NCI-H2171 (cell line): ENCODE measurements at places on chromosomes 3 and 15.
A peak's percentile ranks its signal among the peaks of the same experiment; 100 is the strongest.

- no peak for DNase-seq
These were observed 46.5 kb upstream of the PRSS50 start for GRCh38 chr3:46764206-46764605.

DNA sequence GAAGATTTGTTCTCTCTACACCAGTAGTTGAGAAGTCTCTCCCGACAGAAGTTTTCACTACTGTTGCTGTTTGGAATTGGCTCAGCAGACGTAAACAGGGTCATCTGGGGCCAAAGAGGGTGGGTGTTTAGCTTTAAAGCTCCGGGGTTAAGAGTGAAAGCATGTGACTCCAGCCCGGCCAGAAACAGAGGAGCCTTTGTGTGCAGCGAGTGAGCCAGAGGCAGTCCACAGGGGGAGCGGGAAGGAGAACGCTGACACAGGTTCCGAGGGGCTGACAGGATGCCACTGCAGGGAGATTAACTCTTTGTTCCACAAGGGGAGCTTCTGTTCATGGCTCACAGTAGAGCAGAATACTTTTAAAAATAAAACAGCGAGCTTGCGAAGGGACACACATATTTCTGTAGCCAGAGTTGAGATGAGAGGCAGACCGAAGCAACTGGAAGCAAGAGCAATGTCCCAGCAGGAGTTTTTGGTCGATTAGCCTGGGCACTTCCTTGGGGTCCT, 26.9 kb downstream of the BMF start:
- no peak for DNase-seq

- no peak for DNase-seq
These were observed 645.0 kb upstream of the TBL1XR1 start for GRCh38 chr3:177842302-177842701.

- no peak for DNase-seq
These were observed 11.2 kb downstream of the SCAP start for GRCh38 chr3:47464588-47464987.

- DNase-seq, result no peak
These were observed 26.1 kb upstream of the MFSD1 start for GRCh38 chr3:158775426-158776410.

DNA sequence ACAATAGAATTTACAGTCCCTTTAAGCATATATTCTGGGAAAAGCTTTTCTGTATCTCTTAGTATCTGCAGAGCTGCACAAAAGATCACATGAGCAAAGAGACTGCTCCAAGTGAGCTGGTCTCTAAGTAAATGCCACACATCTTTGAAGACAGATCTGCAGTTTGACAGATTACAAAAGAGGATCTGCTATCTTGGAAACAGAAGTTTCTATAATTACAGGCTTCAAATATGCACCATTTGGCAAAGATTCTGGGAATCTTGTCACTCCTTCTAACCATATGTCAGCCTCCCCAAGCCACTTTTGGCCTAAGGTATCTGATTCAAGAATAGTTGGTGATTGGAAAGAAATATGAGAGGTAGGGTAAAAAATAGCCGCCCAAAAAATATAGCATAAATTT, 9.6 kb upstream of the CFAP44 start:
- no peak for DNase-seq

GRCh38 chr3:135451037-135451785, 514.3 kb upstream of the PPP2R3A start:
- DNase-seq, result no peak

DNA sequence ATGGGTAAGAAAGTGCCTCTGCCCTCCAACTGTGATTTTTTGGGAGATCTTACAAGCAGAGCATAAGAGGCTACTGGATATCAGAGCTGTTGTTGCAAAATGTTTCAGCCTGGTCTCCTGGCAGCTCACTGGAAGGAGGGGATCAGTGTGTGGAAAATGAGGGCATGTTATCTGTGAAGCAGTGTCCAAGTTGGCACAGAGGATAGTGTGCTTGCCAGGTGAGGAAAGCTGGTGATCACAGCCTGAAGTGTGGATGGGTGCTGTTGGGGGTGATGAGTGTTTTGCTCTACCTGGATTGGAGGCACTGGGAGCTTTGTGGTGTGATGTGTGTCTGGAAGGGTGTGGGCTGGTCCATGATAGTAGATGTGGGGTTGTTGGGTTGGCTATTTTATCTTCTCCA, 69.3 kb downstream of the MCTP2 start:
- no peak for DNase-seq

GRCh38 chr3:182465301-182466185, 327.8 kb upstream of the ATP11B start:
- no peak for DNase-seq

DNA sequence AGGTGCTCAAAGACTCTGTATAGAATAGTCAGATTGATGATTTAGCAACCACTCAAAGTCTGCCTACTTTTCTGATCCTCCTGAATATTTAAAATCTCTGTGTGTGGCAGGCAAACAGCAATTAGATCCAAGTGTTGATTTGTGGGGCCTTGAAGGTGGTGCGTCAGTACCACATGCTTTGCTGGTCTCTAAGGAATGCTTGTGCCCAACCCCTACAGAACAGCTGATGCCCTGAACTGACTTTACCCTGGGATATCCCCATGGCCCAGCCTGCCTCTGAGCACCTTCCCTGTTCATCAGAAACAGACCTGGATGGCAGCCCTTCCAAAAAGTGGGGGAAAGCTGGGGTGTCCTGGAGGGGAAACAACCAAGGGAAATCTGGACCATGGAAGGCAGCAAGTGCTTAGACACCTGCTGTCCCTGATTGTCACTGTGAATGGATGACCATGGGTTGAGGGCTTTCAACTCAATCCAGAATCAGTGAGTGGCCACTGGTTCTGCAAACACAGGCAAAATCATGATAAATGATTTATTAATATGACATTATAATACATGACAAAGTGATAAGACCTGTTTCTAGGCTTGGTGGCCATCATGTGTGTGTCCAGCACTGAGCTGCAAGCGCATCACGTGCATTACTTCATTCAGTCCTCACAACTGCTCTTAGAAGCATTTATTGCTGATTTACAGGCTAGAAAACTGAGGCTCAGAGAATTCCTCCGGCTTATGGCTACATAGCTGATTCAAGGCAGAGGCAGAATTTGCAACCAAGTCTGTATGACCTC, 76.1 kb upstream of the TPM1 start:
- DNase-seq, result no peak

- no peak for DNase-seq
These were observed 37.8 kb upstream of the BCL6 start for GRCh38 chr3:187783098-187783497.

- no peak for DNase-seq
These were observed 164.2 kb downstream of the GABRG3 start for GRCh38 chr15:27135151-27135550.

DNA sequence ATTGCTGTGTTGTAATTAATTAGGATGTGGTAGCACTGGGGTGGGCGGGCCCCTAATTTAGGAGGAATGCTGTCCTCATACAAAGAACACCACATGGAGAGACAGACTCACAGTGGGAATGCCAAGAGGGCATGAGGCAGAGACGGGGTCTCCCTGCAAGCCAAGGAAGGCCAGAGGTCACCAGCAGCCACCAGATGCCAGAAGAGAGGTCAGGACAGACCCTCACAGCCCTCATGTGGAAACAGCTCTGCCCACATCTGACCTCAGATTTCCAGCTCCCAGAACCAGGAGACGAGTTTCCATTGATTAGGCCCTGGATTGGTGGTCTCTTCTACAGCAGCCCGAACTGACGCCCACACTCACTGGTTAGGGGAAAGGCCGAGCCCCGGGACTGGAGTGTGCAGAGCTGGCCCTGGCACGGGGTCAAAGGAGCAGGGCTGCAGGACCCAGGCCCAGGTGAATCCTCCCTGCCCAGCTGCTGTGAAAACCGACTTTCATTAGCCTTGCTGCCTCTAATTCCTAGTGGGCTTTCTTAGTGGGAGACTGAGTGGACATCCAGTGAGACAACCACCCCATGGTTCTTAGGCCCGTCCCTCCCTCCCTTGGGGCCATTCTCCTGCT, 43.0 kb upstream of the SLC41A3 start:
- DNase-seq, result no peak

DNA sequence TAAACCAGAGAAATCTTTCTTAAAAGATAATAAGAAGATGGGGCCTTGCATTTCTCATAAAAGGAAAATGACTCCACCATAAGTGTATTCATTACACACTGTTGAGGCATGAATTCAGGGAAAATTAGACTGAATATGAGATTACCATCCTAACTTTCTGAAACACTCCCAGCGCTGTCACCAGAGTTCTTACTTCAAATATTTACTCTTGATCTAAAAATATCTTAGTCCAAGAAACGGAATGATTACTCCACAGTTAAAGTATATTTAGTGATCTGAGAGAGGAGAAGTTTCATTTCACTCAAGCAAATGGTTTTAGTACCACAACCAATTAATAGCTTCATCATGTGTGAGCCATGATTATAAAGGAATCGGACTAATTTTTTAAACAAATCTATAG, 300.3 kb downstream of the ZBTB20 start:
- no peak for DNase-seq

- no peak for DNase-seq
These were observed 49.7 kb upstream of the LIMD1 start for GRCh38 chr3:45544717-45545296.

GRCh38 chr3:196177567-196177966, 33.6 kb downstream of the ZDHHC19 start:
- DNase-seq, result no peak

GRCh38 chr15:44545913-44546802, 9.2 kb downstream of the EIF3J start:
- no peak for DNase-seq

- DNase-seq, result no peak
These were observed 2.6 kb downstream of the HRG start for GRCh38 chr3:186668426-186668825.

DNA sequence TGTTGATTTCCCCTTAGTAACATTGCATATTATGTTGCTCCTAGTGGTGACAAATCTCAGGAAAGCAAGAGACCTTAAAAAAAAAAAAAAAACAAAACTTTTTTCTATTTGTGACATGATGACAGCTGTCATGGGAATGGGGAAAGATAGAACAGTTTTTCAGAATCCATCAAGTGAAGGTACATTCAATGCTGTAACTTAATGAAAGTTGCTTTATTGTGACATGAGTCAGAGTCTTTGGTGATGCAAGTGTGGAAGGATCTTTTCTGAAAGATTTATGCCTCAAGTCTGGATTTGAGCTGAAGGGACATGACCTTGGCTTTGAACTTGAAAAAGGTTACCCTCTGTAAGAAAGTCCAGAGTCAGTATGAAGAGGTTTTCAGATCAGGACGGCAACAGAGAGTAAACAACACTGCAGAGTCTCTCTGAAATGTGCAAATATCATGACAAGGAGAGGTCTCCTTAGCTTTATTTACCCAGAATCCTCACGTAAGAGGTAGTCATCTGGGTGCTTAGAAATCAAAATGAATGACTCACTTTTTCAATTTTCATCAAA, 424.7 kb downstream of the CNTN4 start:
- DNase-seq, result no peak

- DNase-seq, result no peak
These were observed 298.3 kb downstream of the LPP start for GRCh38 chr3:188452158-188452772.

GRCh38 chr15:74244822-74245341, 8.8 kb downstream of the CCDC33 start:
- no peak for DNase-seq

DNA sequence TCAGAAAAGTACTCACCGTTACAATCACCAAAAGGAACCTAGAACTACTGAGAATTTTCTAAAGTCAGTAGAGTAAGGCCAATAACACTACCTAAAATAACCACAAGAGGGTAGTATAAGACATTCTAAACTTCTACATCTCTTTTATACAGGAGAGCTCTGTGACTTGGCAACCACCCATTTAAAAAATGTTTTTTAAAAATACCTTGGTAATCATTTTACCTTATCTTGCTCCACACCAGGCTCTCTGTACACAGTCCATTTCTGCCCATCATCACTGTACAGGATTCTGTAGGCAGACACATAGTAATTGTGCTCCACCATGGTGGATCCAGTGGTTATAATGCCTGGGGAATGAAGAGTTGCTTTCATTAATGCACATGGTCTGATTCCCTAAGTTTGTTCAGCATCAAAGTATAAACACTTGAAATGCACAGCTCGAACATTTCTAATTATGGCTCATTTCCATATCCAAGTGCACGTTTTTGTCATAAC, 54.5 kb downstream of the ST3GAL6 start:
- DNase-seq, result peak; percentile 10

DNA sequence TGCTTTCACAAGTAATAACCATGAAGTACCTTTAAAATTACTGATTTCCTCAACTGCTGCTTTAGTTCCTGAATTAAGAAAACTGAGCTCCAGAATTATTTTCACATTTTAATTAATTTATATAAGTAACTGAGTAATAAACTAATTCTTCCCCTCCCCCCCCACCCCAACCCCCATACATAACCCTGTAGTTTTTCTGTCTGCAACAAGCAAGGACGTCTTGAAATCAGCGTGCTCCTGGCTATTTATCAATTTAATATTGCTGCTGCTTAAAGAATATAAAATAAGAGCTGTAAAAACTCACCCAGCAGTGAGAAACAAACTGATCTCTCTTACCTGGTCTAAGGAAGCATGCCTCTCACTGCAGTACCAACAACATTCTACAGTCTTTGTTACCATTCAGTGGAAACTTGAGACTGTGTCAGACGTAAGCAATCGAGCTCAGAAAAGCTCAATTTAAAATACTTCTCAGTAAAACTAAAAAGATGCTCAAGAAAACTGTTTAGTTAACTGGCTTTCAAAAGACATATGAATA, 121.0 kb downstream of the TFDP2 start:
- DNase-seq, result peak; percentile 67
